Hepatocyte (in vitro differentiated cells): ENCODE measurements at places on chromosomes 16 and 17. TPM values are rescaled to one million over a fixed set of nuclear protein-coding genes. Genes with fewer than 3 reads are reported as not detected.

- H3K4me3 ChIP-seq: no peak overlapping the region
- H3K36me3 ChIP-seq: no peaks in the 10 kb centered on the region
- DNase-seq: peak; percentile 13
- no peaks in the 10 kb centered on the region for H3K4me1 ChIP-seq
- H3K27me3 ChIP-seq: no peaks in the 10 kb centered on the region
Observed at GRCh38 chr17:5780476-5780875, 196.2 kb upstream of the NLRP1 start.

GRCh38 chr16:62853887-62854286, 817.6 kb upstream of the CDH8 start:
- no peaks in the 10 kb centered on the region for H3K27me3 ChIP-seq
- DNase-seq: no peak
- H3K27ac ChIP-seq: no peak overlapping the region
- no peak overlapping the region for H3K4me3 ChIP-seq

The TNS4 gene
- total RNA-seq: not detected in 2 replicates

- no peak overlapping the region for H3K27ac ChIP-seq
- no peaks in the 10 kb centered on the region for H3K36me3 ChIP-seq
- DNase-seq: no peak
- peaks cover 54% of the 10 kb centered on the region for H3K27me3 ChIP-seq
Observed at GRCh38 chr16:24052329-24053098, 203.6 kb upstream of the CACNG3 start.

The JUP gene
- 162 and 209 TPM in 2 replicates for total RNA-seq

GRCh38 chr17:69231521-69231920, 2.9 kb upstream of the ABCA10 start:
- H3K27ac ChIP-seq: no peak overlapping the region
- DNase-seq: no peak
- no peaks in the 10 kb centered on the region for H3K36me3 ChIP-seq
- H3K4me3 ChIP-seq: no peak overlapping the region
- peaks cover 8% of the 10 kb centered on the region for H3K4me1 ChIP-seq
- no peaks in the 10 kb centered on the region for H3K27me3 ChIP-seq

The BAIAP2 gene
- 15.8 and 27.1 TPM in 2 replicates for total RNA-seq

The OR1D2 gene
- total RNA-seq: not detected in 2 replicates

- no peaks in the 10 kb centered on the region for H3K4me1 ChIP-seq
- DNase-seq: no peak
Observed at GRCh38 chr17:57784226-57784895, 39.3 kb upstream of the CCDC182 start.

The CCL17 gene
- not detected in 2 replicates for total RNA-seq

GRCh38 chr17:64130559-64131001, 636 bp upstream of the ERN1 start:
- H3K27me3 ChIP-seq: no peaks in the 10 kb centered on the region
- H3K36me3 ChIP-seq: no peaks in the 10 kb centered on the region
- no peak for DNase-seq
- H3K4me3 ChIP-seq: no peak overlapping the region
- H3K4me1 ChIP-seq: peaks cover 37% of the 10 kb centered on the region
- H3K27ac ChIP-seq: peak overlapping the region; percentile 77

GRCh38 chr17:50624321-50624934, 10.3 kb upstream of the ABCC3 start:
- DNase-seq: no peak
- H3K36me3 ChIP-seq: no peaks in the 10 kb centered on the region

DNA sequence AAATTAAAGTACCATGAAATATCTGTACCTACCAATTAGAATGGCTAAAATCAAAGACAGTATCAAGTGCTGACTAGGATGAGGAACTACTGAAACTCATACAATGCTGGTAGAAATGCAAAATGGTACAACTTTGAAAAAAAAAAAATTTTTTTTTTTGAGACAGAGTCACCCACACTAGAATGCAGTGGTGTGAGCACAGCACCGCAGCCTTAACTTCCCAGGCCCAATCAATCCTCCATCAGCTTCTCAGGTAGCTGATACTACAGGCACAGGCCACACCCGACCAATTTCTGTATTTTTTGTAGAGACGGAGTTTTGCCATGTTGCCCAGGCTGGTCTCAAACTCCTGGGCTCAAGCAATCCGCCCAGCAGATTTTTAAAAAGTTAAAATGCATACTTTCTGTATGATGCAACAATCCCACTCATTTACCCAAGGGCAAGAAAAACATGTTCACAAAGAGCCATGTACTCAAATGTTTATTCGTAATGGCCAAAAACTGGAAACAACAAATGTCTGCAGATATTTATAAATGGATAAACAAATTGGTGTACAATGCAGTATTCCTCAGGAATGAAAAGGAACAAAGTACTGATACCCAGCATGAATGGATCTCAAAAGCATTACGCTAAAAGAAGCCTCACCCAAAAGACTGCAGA, 8.7 kb downstream of the SMURF2 start:
- no peak overlapping the region for H3K4me3 ChIP-seq
- H3K4me1 ChIP-seq: no peaks in the 10 kb centered on the region
- H3K36me3 ChIP-seq: no peaks in the 10 kb centered on the region

The KCNJ12 gene
- total RNA-seq: 0.73 and 0.88 TPM in 2 replicates

GRCh38 chr17:82070611-82071010, 5.0 kb upstream of the DUS1L start:
- H3K27me3 ChIP-seq: no peaks in the 10 kb centered on the region
- H3K4me3 ChIP-seq: no peak overlapping the region
- H3K4me1 ChIP-seq: peaks cover 5% of the 10 kb centered on the region
- H3K36me3 ChIP-seq: no peaks in the 10 kb centered on the region
- DNase-seq: no peak

GRCh38 chr17:50452630-50453300, 15.9 kb downstream of the CHAD start:
- H3K4me1 ChIP-seq: no peaks in the 10 kb centered on the region
- DNase-seq: no peak
- H3K36me3 ChIP-seq: no peaks in the 10 kb centered on the region
- H3K27ac ChIP-seq: no peak overlapping the region
- no peak overlapping the region for H3K4me3 ChIP-seq
- no peaks in the 10 kb centered on the region for H3K27me3 ChIP-seq

The HEATR9 gene
- total RNA-seq: not detected in 2 replicates

- no peaks in the 10 kb centered on the region for H3K36me3 ChIP-seq
- H3K4me3 ChIP-seq: no peak overlapping the region
- H3K27me3 ChIP-seq: no peaks in the 10 kb centered on the region
- peak overlapping the region; percentile 82 for H3K27ac ChIP-seq
- DNase-seq: no peak
Observed at GRCh38 chr16:962901-963814, 7.6 kb downstream of the LMF1 start.

The FBXO39 gene
- total RNA-seq: not detected in 2 replicates

The CDK3 gene
- 0.88 and 7.8 TPM in 2 replicates for total RNA-seq

GRCh38 chr16:942436-943060, 28.2 kb downstream of the LMF1 start:
- no peaks in the 10 kb centered on the region for H3K36me3 ChIP-seq
- H3K4me3 ChIP-seq: no peak overlapping the region
- no peaks in the 10 kb centered on the region for H3K4me1 ChIP-seq

DNA sequence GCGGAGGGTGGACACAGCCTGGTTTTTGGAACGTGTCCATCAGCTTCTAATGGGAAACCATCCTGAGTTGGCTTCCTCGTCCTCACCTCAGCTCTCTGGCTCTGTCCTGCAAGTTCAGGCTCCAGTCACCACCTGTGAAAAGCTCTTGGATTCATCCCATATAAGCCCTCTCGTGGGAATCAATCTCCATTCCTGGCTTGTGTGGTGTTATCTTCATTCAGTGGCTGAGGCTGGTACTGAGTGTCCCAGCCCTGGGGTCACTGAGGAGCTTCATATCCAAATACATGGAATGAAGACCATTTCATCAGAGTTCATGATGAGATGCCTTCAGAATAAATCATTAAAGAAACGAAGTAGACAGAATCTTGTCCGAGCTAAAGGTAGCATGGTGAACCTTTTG, 189.2 kb downstream of the RBFOX1 start:
- H3K4me1 ChIP-seq: no peaks in the 10 kb centered on the region
- H3K27ac ChIP-seq: no peak overlapping the region
- H3K4me3 ChIP-seq: no peak overlapping the region
- DNase-seq: no peak
- no peaks in the 10 kb centered on the region for H3K36me3 ChIP-seq
- H3K27me3 ChIP-seq: no peaks in the 10 kb centered on the region

DNA sequence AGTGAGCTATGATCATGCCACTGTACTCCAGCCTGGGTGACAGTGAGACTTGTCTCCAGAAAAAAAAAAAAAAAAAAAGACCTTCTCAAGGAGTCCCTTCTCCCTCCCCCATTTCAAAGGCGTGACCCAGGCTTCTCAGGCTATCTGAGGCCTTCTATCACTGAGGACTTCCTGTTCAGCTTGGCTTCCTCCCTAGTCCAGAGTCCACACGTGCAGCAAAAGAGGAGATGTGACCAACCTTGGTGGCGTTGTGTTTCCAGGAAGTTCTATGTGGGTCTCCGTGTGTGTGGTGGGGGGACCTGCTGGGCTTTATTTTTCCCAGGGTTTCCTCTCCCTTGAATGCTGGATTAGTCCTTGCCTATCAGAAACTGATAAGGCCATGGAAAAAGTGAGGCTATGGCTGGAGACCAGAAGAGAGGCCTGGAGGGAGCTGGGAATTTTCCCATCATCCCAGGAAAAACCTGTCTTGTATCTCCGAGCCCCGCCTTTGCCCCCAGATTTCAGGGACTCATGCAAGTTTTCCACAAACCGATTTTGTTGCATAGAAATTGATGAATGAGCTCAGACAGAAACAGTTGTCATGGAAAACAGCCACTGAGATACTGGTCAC, 148.1 kb downstream of the SALL1 start:
- no peaks in the 10 kb centered on the region for H3K4me1 ChIP-seq
- DNase-seq: peak; percentile 31
- no peak overlapping the region for H3K27ac ChIP-seq
- no peaks in the 10 kb centered on the region for H3K36me3 ChIP-seq
- H3K27me3 ChIP-seq: no peaks in the 10 kb centered on the region

DNA sequence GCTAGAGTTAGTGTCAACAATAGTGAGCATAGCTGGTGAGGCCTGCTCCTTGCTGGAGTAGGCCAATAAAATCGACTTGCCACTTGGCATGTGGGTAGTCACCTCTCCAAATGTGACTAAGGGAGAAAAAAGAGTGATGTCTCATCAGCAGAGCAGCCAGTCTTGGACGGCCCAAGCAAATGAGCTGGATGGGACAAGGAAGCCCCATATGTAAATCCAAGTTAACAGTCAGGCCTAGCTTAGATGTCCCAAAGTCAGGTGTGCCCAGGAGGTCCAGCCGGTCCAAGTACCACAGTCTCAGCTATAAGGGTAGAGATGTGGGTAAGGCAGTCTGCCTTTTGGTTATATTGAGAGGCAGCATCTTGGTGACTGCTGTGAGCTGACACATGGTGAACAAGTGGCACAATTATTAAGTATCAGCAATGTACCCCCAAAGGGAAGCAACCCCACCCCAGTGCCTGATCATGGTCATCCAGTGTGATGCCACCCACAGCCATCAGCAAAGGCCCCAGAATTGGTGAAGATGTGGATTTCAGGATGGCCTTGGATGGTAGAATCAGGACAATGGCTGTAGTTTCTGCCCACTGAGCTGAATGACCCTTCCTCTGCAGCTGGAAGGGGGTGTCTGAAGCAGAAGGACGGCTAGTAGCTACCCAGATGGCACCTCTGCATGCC, 83.4 kb downstream of the TNFRSF13B start:
- H3K27me3 ChIP-seq: no peaks in the 10 kb centered on the region
- no peak for DNase-seq
- no peaks in the 10 kb centered on the region for H3K4me1 ChIP-seq
- no peak overlapping the region for H3K27ac ChIP-seq

- no peaks in the 10 kb centered on the region for H3K4me1 ChIP-seq
- no peak for DNase-seq
- no peaks in the 10 kb centered on the region for H3K36me3 ChIP-seq
- no peak overlapping the region for H3K4me3 ChIP-seq
Observed at GRCh38 chr16:80038566-80038965, 438.0 kb upstream of the MAF start.

- no peaks in the 10 kb centered on the region for H3K27me3 ChIP-seq
- DNase-seq: no peak
- H3K4me1 ChIP-seq: peaks cover 45% of the 10 kb centered on the region
- H3K4me3 ChIP-seq: no peak overlapping the region
- H3K36me3 ChIP-seq: no peaks in the 10 kb centered on the region
Observed at GRCh38 chr16:84825896-84826557, 6.2 kb downstream of the CRISPLD2 start.
